ENCODE measurements at places on chromosomes 2 and 18.

DNA sequence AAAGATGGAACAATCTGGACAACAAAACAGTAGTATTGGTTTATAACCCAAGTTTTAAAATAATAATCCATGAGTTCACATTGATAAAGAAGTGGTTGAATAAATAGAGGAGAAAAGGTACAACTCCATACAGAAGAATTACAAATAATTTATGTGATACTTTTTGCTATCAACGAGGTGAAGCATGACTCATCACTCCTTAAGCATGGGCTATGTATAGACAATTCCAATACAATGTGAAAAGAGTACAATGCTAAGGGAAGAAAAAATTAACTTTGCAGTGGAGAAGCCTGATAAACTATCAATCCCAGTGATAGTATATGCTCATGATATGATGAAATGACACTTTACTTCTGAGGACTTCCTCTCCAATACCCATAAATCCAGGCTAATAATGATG lies 312.9 kb downstream of the GULP1 start:
- DNase-seq: no peak

- no peak for DNase-seq
Observed at GRCh38 chr2:207750876-207751275, 18.8 kb downstream of the FZD5 start.

DNA sequence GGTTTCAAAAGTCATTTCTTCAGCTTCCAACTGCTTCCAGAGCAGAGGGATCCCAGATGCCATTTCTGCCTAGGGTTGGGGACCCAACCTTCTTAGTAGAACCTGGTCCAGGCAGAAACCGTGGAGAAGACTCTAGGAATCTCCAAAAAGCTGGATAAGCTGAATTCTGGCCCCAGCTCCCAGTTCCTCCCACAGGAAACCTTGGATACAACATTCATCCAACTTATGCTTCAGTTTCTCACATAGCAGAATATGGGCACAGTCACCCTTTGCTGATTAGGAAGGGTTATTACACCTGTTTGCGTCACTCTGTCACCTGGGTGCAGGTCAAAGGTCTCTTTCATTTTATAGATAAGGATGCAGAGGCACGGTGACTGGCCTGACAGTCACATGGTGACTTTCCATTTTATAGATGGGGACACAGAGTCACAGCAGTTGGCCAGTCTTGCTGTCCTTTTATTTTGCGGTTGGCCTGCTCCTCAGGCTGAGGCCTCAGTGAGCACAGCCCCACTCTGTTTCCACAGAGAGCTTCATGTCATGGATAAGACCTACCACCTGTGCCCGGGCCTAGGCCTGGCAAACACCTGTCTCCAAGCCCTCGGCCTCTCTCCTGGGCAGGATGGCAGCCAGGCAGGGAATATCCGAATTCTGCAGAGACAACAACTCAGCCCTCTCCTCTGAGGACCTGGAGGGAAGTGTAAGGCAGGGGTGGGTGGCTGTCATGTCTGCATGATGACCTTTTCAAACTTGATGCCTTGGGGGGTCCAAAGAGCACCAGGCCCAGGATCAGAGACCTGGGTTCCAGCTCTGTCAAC lies 148.8 kb downstream of the SMAD7 start:
- no peak for DNase-seq

DNA sequence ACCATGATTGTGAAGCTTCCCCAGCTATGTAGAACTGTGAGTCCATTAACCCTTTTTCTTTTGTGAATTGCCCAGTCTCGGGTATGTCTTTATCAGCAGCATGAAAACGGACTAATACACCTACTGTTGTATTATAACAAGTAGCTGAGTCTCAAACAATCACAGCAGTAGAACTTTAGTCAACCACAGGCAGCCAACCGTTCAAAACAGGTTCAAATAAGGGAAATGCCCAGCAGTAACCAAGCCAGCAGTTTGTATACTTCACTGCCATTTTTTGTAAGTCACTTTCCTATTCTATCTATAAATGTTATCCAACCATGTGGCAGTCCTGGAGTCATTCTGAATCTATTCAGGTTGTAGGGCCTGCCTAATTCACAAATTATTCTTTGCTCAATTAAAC lies 1560.6 kb upstream of the SLC39A10 start:
- no peak for DNase-seq

- DNase-seq: no peak
Observed at GRCh38 chr2:198175271-198175670, 370.9 kb downstream of the PLCL1 start.
